ENCODE measurements at places on chromosomes 13 and 19.

GRCh38 chr19:7705387-7706187, 3.7 kb upstream of the FCER2 start:
- DNase-seq: no peak

GRCh38 chr13:47628666-47629065, 372.4 kb downstream of the SUCLA2 start:
- DNase-seq: no peak

- DNase-seq: no peak
Observed at GRCh38 chr13:26539738-26540292, 17.7 kb upstream of the WASF3 start.

- no peak for DNase-seq
Observed at GRCh38 chr13:42361701-42362100, 89.7 kb downstream of the AKAP11 start.

- DNase-seq: no peak
Observed at GRCh38 chr19:40261631-40262030, 23.5 kb downstream of the AKT2 start.

DNA sequence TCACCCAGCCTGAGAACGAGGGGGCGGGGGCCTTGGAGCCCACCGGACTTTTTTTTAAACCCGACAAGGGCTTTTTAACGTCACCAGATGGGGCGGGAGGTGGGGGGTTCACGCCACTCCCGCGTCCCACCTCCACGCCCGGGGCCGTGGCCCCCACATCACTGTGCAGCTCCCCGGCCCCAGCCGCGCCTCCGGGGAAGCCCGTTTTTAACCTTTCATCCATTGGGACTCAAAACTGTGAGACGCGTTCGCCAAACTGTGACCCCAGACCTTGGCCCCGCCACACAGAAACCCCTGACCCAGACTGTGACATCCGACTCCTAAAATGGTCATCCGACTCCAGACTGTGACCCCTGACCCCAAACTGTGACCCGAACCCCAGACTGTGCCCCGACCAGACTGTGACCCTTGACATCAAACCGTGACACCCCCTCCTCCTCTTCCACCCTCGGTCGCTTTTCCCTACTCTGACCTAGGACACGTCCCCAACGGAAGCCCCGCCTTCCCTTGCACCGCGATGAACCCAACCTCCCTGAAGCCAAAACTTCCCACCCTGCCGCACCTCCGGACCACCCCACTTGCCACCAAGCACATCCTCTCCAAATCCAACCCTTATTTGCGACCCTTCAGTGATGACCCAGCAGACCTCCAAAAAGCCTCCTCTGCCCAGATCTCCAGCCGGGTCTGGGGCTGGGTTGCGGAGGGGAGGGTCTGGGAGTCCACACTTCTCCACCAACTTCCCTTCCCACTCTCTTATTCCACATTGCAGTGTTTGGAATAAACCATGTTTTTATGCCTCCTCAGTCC, 1.5 kb upstream of the GRWD1 start:
- no peak for DNase-seq

GRCh38 chr19:47096100-47096704, 17.4 kb downstream of the ZC3H4 start:
- DNase-seq: no peak

- DNase-seq: no peak
Observed at GRCh38 chr19:30882411-30883005, 466.7 kb downstream of the TSHZ3 start.

- peak; percentile 96 for DNase-seq
Observed at GRCh38 chr19:10695401-10696398, 5.5 kb upstream of the QTRT1 start.

DNA sequence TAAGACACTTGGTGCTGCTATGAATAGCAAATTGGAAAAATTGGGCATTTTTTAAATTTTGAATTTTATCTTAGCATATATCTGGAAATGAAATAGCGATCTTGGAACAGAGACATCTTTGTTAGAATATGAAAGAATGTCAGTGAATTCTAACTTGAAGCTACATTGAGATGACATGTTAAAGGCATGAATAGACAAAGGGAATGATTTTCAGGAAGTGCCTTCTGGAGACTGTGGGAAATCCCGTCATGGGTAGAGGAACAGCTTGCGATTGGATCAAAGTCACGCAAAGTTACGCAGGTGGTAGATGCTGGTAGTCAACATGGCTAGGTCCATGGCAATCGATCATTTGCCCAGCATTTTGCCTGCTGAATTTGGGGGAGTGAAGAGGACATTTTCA, 43.5 kb downstream of the LRCH1 start:
- no peak for DNase-seq

DNA sequence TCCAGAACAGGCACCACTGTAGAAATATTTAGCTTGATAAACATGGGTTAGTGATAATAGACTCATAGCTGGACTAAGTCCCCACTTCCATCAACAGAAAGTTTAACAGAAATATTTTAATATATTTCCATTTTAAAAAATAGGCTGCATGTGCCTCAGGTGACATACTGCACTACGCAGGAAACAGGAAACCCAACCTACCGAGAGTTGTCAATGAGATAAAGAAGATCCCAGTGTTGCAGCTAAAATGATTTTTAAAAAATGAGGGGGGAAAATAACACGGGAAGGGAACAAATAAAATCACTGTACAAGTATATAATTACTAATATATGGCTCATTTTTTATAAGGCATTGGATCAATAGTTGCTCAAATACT, 154.8 kb downstream of the TBC1D4 start:
- no peak for DNase-seq

DNA sequence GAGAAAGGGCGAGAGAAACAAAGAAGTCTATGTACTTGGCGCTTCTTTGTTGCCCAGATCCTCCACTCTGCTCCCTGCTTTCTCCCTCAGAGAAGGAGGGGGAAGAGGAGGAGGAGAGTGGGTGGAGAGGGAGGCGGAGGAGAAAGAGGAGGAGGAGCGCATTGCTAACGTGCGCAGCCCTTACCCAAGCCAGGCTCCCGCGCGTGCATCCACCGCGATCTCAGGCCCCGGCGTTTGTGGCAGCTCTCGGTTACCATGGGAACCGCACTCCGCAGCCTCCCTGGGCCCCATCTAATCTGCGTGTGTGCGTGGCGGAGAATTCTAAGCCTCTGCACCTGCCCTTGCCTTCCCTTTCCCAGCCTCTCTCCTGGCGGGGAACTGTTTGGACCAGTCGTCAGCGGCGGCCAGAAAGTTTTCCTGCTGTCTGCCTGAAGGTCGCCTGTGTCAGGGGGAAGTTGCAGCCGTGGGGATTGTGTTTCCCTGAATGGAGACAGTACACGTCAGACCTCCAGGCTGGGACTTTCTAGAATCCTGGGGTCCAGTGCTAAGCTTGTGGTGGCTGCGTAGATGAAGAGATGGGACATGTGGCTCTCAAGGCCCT, at the start of gene ERICH6B:
Gene ERICH6B (minus strand): TSS at position 239 of the 601 bp plus-strand sequence. CDS start 18,734 bp downstream, outside the sequence.
- DNase-seq: peak; percentile 95

GRCh38 chr13:31774186-31774750, 34.9 kb downstream of the RXFP2 start:
- no peak for DNase-seq

GRCh38 chr13:109465148-109465547, 321.2 kb downstream of the IRS2 start:
- no peak for DNase-seq

DNA sequence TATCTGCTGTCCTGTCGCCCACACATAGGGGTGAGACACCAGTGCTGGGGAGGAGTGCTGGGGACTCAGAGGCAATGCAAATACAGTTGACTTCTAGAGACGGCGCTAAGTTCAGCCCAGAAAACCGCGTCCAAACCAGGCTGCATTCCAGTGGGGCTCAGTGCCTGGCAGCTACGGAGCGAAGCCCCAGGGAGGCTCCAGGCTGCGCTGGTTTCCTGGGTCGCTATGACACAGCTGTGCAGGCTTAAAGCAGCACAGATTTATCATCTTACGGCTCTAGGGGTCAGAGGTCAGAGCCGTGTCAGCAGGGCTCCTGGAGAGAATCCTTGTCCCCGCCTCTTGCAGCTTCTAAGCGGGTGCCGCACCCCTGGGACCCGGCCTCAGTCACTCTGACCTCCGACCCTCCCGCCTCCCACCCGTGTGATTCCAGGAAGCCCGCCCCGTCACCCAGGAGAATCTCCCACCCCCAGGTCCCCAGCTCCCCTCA, 61.6 kb downstream of the ANKRD10 start:
- DNase-seq: no peak

DNA sequence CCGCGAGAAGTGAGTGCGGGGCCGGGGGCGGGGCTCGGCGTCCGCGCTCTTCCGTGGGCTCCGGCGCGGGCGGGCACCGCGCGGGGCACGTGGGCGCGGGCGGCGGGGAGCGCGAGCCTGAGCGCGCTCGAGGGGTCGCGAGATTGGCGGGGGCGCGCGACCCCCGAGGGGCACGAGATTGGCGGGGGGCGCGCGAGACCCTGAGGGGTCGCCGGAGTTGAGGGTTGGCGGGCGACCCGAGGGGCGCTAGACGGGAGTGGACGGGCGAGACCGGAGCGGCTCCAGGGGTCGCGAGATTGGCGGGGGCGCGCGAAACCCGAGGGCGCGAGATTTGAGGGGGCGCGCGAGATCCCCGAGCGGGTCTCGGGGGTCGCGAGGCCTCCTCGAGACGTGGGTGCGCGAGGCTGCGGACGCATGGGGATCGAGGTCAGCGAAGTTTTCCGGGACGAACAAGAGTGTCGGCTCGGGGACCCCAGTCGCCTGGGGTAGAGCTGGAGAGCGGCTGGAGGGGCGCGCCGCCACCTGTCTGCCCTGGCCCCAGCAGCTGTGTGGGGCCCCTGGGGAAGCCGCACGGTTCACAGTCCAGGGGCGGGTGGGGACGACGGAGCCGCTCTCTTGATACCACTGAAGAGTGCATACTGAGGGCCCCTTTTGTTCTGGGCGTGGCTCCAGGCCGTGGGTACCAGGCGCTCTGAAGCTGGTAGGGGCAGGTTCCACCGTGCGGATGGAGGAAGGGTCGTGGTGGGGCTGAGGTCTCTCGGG, 682 bp downstream of the SSBP4 start:
- DNase-seq: no peak

DNA sequence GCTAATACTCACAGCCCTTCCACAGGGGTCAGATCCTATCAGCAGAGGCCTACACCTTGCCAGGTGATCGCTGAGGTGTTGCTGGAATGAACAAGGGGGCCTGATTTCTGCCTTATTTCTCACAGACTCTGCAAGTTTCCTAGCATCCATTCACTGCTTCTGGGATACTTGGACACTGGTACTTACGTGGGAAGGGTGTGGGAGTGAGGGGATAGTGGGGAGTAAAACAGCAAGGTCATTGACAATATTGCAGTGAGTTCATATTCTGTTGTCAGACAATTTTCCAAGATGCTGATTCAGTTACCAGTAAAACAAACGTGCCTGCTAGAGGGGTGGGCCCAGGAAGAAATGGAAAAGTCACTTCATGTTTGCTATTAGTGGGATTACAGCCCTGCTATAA, 276.5 kb downstream of the SHISA2 start:
- DNase-seq: no peak

GRCh38 chr19:4687396-4687795, 17.3 kb upstream of the MYDGF start:
- no peak for DNase-seq

- DNase-seq: no peak
Observed at GRCh38 chr13:44197791-44198770, 175.5 kb upstream of the SERP2 start.

GRCh38 chr19:10285393-10285792, 1.4 kb upstream of the ICAM4 start:
- no peak for DNase-seq

DNA sequence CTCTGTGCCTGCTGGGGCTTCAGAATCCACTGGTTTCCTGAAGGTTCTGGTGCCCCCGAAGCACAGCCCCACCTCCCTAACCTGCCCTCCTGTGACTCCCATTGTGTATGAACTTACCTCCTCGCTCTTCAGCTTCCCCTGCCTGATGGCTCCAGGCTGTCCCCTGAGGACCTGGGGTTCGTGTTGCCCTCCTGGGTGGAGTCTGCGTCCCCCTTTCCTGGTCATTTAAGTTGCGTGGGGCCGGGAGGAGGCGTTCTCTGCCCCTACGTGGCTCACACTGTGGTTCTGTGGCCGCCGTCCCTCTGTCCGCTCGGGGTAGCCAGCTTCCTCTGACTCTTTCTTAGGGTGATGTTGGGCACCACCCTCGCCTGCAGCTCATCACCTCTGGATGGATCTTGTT, 13.9 kb downstream of the TFDP1 start:
- no peak for DNase-seq

- DNase-seq: peak; percentile 0
Observed at GRCh38 chr19:23991170-23991569, 76.5 kb downstream of the ZNF726 start.

DNA sequence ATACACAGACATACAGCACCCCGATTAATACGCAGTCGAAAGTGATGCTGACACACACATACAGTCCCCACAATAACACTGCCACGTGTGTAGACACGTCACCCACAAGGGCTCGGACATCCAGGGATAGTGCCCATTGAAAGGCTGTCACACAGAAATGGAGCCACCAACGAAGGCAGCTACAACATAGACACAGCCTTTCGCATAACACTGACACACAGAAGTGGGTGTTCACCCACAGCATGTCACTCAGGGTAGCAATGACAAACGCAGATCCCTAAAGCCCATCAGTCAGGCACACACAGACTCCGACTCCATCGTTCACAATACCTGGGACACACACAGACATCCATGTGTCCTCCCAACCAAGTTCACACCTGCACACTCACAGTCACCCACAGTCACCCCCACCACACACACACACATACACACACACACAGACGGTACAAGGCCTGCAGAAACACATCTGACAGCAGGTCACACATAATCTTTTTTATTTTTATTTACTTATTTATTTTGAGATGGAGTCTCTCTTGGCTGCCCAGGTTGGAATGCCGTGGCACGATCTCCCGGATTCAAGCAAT, 10.4 kb upstream of the NANOS3 start:
- DNase-seq: peak; percentile 77

GRCh38 chr13:23381866-23382265, 51.6 kb downstream of the SACS start:
- DNase-seq: peak; percentile 54

GRCh38 chr13:105144020-105144419, 1391.4 kb downstream of the EFNB2 start:
- DNase-seq: no peak

GRCh38 chr13:44576351-44577235, 463 bp upstream of the TSC22D1 start:
- no peak for DNase-seq

GRCh38 chr19:36009220-36009619, 607 bp upstream of the SYNE4 start:
- peak; percentile 55 for DNase-seq

DNA sequence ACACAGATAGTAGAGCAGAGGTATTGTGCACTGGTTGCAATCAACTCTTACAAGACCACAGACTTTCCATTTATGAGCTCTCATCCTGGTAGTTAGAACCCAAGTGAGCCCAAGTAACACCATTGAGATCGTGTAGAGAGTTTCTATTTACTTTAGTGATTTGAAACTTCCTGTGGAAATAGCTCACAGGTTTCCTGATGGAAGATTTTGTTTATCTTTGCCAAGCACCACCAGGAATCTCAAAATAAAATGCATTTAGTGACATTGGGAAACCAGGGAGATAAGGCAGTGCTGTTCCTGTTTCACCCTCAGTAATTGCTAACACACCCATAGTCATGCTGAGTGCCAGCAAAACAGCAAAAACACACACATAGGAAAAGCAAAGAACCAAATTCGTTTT, 102.5 kb downstream of the FLT1 start:
- no peak for DNase-seq

- DNase-seq: no peak
Observed at GRCh38 chr19:40693896-40694295, 3.4 kb upstream of the NUMBL start.

- DNase-seq: peak; percentile 56
Observed at GRCh38 chr19:29526730-29527499, 1.1 kb downstream of the VSTM2B start.
